Activated CD4-positive, alpha-beta T cell treated with anti-CD3 and anti-CD28 coated beads for 48 hours (primary cell): ENCODE measurements at places on chromosomes 6 and 20.

GRCh38 chr6:16035488-16036080 lies 93.3 kb upstream of the MYLIP start:
- DNase-seq: no peak

DNA sequence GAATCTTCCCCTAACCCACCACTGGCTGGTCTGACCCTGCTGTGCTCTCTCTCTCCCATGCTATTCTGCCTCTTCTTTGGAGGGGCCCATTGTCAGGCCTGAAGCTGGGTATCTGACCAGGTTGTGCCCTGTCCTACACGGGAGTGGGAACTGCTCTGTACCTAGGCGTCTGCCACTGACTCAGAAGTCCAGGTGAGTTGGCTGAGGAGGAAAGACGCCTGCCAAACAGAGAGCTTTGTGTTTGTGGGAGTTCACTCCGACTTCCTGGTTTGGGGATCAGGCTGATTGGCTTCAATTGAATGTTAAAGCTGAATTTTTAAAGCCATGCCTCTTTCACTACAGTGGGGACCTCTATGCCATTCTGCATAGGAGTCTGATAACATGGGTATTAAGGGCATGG lies 136.0 kb downstream of the CCDC170 start:
- DNase-seq: no peak

DNA sequence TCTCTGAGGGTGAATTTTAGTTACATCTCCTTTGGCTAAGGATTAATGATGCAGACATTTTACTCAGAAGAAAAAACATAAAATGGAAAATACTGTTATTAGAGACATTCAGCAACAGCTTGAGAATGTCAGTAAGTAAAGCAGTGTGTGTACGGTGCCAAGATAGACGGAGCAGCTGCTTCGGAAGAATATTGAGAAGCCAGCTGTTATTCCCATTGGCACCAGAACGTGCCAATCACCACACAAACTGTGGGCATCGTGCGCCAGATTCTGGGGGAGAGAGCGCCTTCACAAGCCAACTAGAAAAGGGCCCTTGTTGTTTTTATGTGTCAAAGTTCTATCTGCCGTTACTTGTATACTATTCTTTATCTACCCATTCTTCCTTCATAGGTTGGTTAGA lies 163.4 kb downstream of the MTFR2 start:
- DNase-seq: no peak

DNA sequence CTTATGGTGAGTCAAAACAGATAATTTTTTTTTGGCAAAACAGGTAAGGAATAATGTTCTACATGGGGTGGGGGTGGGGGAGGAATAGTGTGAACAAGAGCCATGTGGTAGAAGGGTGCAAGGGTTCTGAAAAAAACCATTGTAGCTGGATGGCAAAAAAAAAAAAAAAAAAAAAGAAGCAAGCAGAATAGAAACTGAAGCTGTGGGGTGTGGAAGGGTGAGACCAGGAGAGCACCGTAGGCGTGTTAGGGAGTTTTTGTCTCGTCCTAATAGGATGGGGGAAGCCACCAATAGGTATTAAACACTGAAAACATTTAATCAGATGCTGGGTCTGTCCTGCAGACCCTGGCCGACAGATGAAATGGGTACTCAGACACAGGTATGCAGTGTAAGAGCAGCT lies 110.1 kb downstream of the ADTRP start:
- DNase-seq: no peak

GRCh38 chr6:135358985-135359384 lies 138.6 kb downstream of the AHI1 start:
- no peak for DNase-seq

DNA sequence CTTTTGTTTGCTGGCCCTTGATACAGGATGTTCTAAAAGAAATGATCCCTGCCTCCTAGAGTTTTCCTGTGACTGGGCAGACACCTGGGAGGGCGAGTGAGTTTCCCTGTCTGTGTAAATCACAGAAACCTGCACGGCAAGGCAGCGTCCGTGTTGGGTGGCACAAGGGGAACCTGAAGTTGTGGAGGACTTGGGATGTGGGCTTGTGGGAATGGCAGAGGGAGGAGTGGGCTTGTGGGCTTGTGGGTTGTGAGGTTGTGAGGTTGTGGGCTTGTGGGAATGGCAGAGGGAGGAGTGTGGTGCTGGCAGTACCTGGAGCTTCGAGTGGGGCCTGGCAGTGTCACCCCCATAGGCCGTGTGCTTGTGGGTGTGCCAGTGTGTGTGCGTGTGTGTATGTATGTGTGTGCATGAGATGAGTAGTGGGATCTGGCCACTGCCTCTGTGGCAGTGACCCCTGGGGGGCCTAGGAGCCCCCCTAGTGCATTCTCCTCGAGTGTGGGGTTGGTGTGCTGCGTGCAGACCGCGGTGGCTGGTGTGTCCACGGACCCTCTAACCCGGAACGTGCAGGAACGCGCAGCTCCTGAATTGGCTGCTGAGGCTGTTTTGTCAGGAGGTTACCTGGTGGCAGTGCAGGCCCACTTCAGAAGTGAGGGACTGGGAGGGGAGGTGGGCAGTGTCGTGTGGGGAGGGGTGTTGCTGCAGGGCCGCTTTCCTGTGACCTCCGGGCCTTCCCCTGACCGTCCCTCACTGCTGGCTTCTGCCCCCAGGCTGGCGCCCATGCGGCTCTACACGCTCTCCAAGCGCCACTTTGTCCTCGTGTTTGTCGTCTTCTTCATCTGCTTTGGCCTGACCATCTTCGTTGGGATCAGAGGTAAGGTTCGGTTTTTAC lies 13.0 kb downstream of the TMEM181 start:
- DNase-seq: no peak

DNA sequence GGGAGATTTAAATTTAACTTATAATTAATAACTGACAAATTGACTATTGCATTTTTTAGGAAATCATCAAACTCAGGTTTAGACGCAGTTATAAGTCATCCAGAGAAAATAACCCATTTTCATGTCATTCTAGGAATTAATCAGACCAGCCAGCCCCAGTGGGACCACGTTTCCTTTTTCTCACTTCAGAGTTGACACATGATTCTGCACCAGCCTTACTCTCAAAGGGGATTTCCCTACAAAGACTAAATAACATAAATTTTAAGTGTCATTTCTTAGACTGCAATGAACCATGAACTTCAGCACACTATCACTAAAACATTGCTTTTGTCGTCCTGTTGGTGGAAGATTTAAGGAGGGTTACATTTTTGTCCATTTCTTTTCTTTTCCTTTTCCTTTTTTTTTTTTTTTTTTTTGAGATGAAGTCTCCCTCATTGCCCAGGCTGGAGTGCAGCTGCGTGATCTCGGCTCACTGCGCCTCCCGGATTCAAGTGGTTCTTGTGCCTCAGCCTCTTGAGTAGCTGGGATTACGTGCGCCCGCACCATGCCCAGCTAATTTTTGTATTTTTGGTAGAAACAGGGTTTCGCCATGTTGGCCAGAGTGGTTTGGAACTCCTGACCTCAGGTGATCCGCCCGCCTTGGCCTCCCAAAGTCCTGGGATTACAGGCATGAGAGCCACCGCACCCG lies 3.6 kb downstream of the IPCEF1 start:
- DNase-seq: peak; percentile 76

GRCh38 chr6:37221585-37222124 lies 35.9 kb upstream of the TBC1D22B start:
- DNase-seq: no peak

DNA sequence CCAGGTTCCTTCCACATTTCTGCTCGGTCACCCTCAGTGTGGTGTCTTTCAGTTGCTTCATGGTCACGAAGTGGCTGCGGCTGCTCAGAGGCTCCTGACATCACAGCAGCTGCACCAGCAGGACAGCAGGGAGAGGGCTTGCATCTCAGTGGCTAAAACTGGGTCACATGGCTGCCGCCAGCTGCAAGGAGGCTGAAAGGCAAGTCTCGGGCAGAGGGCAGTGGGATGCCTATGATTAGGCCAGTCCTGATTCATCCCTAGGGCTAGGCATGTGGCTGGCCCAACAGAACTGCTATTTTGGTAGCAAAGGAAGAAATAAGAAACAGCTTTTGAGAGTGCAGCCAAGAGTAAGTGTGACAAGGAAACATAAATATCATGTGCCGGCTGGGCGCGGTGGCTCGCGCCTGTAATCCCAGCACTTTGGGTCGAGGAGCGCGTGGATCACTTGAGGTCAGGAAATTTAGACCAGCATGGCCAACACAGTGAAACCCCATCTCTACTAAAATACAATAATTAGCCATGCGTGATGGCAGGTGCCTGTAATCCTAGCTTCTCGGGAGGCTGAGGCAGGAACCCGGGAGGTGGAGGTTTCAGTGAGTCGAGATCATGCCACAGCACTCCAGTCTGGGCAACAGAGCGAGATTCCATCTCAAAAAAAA lies 46.6 kb downstream of the RBM38 start:
- no peak for DNase-seq

- DNase-seq: no peak
Observed at GRCh38 chr20:45821947-45822346, 5.2 kb downstream of the TNNC2 start.

DNA sequence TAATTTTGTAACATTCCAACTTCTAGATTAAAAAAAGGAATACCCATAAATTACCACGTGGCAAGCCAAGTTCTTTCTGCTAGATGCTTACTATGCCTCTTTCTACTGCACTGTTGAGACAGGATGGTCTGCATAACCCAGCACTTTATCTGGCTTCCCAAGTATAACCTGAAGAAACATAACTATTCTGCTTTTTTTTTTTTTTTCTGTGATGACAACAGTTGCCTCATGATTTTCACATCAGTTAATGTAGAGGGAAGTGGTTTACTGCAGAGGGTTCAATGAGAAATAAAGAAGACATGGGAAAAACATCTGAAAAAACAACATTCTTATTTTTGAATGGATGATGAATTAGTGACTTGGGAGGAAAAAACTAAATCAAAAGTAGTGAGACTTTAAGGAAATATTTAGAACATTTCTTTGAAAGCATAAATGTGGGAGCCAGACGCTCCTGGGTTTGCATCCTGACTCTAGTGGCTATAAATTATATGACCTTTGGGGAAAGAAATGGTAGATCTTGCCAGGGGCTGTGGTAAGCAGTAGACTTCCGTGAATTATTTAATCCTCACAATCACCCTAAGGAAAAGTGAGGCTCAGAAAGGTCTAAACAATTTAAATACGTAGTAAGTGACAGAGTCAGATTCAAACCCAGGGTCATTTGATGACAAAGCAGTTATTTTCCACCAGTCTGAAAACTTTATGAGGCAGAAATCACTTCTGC lies 230.7 kb downstream of the PHACTR1 start:
- DNase-seq: no peak

DNA sequence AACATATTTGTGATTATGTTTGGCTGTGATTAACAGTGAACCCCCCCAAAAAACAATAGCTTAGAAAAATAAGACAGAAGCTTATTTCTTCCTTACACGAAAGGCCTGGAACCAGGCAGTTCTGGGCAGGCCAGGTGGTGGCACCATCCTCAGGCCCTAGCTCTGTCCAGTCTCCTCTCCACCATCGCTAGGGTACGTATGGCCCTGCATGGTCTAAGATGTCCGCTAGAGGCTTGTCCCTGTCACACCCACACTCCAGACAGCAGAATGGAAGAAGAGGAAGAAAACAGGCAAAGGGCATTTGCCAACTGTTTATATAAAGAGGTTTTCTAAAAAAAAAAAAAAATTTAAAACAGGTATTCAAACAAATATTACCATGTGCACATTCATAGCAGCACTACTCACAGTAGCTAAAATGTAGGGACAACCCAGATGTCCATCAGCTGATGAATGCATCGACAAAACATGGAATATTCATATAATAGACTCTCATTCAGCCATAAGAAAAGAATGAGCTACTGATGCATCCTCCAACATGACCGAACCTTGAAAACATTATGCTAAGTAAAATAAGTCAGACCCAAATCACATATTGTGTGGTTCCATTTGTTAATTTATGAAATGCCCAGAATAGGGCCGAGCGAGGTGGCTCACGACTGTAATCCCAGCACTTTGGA lies 6.7 kb downstream of the TGM3 start:
- no peak for DNase-seq

DNA sequence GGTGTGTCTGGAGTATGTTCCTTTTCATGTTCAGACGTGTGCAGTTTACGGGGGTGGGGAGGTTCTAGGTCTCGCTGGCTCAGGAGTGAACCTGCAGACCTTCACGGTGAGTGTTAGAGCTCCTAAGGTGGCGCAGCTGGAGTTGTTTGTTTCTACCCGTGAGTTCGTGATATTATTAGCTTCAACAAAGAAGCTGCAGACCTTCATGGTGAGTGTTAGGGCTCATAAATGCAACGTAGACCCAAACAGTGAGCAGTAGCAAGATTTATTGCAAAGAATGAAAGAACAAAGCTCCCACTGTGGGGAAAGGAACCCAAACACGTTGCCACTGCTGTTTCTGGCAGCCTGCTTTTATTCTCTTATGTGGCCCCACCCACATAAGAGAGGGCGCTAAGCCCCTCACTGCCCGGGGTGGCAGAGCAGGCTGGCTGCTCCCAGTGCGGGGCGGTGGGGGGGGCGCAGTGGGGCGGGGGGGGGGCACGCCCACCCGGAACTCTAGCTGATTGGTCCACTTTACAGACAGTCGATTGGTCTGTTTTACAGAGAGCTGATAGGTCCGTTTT lies 41.3 kb upstream of the GMPR start:
- DNase-seq: no peak

DNA sequence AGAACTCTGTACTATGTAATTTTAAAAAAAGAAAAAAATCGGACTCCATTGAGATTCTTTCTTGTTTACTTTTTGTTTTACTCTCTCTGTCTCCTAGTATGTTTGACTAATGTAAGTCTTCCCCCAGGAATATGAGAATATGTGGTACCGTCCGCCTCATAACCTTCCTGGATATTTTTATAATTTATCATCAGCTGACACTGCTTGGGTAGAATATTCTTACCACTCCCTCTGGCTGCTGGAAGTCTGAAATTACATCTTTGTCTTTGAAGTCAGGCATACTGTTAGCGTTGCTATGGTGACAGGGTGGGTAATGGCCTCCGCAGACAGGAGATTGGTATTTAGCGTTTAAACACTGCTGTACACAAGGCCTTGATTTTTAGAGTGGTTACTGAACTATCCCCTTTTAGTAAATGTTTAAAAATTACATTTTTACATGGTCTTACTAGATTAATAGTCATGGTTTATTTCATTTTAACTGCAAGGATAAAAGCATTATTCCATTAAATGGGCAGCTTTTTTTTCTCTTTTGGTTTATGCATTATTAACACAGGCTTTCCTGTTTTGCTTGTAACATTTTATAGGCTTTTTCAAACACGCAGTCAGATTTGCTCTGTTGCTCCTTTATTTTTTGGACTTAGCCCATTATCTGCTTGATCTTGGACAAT lies 176.4 kb downstream of the ARID1B start:
- DNase-seq: no peak

GRCh38 chr6:32214126-32214525 lies 9.7 kb downstream of the NOTCH4 start:
- no peak for DNase-seq

GRCh38 chr6:85405175-85405852 lies 44.6 kb upstream of the NT5E start:
- no peak for DNase-seq
